CD4-positive, CD25-positive, alpha-beta regulatory T cell (primary cell): ENCODE measurements at places on chromosomes 2 and 18. TPM values are rescaled to one million over a fixed set of nuclear protein-coding genes. Genes with fewer than 3 reads are reported as not detected.

NYAP2 gene
- 0.20 TPM for total RNA-seq

LINC00305 gene
- total RNA-seq, result not detected

DUSP2 gene
- 566 TPM for total RNA-seq

MYCN gene
- total RNA-seq, result 2.2 TPM

LOXL3 gene
- 1.1 TPM for total RNA-seq

CFAP53 gene
- total RNA-seq, result 0.35 TPM

CFC1 gene
- total RNA-seq, result not detected

GALNT14 gene
- total RNA-seq, result not detected

GALNT13 gene
- total RNA-seq, result not detected

DUSP28 gene
- 8.3 TPM for total RNA-seq

HMSD gene
- total RNA-seq, result not detected

FRZB gene
- total RNA-seq, result not detected

ASB18 gene
- not detected for total RNA-seq

RUFY4 gene
- 2.1 TPM for total RNA-seq

SLC16A14 gene
- total RNA-seq, result not detected

MOGAT1 gene
- total RNA-seq, result not detected

ACOXL gene
- not detected for total RNA-seq

CFAP221 gene
- total RNA-seq, result not detected

RNU2-63P gene
- total RNA-seq, result 15.4 TPM

PDCD1 gene
- 12.3 TPM for total RNA-seq

FBXO15 gene
- total RNA-seq, result not detected

AGXT gene
- total RNA-seq, result not detected

LCT gene
- not detected for total RNA-seq

EMX1 gene
- not detected for total RNA-seq

MBD1 gene
- total RNA-seq, result 94.4 TPM

RAB12 gene
- 19.4 TPM for total RNA-seq

MATN3 gene
- not detected for total RNA-seq
